ENCODE measurements at places on chromosomes 2 and 18. TPM values are rescaled to one million over a fixed set of nuclear protein-coding genes. Genes with fewer than 3 reads are reported as not detected.

DNA sequence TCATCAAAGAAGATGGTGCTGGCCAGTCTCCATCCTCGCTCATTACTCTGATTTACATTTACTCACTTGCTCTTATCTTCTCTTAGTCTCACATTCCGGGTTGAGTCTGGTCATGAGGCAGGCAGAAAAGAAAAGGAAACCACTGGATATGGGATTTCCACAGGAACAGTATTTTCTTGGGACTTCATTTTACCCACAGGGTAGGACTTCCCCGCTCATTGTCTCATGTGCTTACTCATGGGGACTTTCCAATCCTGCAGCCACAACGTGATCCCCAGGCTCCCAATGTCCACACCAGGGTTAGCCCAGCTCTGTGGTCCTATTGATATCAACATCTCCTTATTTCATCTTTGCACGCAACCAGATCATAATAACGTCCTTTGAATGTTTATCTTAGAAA lies 373.8 kb downstream of the TMEM182 start:
- no peak overlapping the region for H3K27ac ChIP-seq
- no peak overlapping the region for H3K4me3 ChIP-seq
- no peaks in the 10 kb centered on the region for H3K27me3 ChIP-seq
- H3K4me1 ChIP-seq, result no peaks in the 10 kb centered on the region
- DNase-seq, result no peak
- no peaks in the 10 kb centered on the region for H3K36me3 ChIP-seq

GRCh38 chr2:1600191-1601066 lies 143.9 kb downstream of the PXDN start:
- H3K27ac ChIP-seq, result no peak overlapping the region
- no peak for DNase-seq
- no peak overlapping the region for H3K4me3 ChIP-seq
- H3K4me1 ChIP-seq, result no peaks in the 10 kb centered on the region
- H3K27me3 ChIP-seq, result no peaks in the 10 kb centered on the region

GRCh38 chr18:58221060-58221725 lies 177.2 kb downstream of the NEDD4L start:
- H3K36me3 ChIP-seq, result no peaks in the 10 kb centered on the region
- DNase-seq, result no peak
- H3K27me3 ChIP-seq, result no peaks in the 10 kb centered on the region
- H3K4me1 ChIP-seq, result peaks cover 15% of the 10 kb centered on the region
- H3K4me3 ChIP-seq, result no peak overlapping the region
- H3K27ac ChIP-seq, result no peak overlapping the region

- no peaks in the 10 kb centered on the region for H3K36me3 ChIP-seq
- DNase-seq, result peak; percentile 51
- no peak overlapping the region for H3K27ac ChIP-seq
- H3K4me1 ChIP-seq, result no peaks in the 10 kb centered on the region
- H3K4me3 ChIP-seq, result no peak overlapping the region
Observed at GRCh38 chr2:233400341-233400740, 46.0 kb downstream of the DGKD start.

Gene SERPINB13
- total RNA-seq, result not detected
